ENCODE measurements at places on chromosomes 16 and 17.

GRCh38 chr16:55207693-55208428, 116.1 kb upstream of the IRX6 start:
- no peak for DNase-seq

- DNase-seq: no peak
These were observed 74.7 kb downstream of the RPA1 start for GRCh38 chr17:1904273-1905182.

DNA sequence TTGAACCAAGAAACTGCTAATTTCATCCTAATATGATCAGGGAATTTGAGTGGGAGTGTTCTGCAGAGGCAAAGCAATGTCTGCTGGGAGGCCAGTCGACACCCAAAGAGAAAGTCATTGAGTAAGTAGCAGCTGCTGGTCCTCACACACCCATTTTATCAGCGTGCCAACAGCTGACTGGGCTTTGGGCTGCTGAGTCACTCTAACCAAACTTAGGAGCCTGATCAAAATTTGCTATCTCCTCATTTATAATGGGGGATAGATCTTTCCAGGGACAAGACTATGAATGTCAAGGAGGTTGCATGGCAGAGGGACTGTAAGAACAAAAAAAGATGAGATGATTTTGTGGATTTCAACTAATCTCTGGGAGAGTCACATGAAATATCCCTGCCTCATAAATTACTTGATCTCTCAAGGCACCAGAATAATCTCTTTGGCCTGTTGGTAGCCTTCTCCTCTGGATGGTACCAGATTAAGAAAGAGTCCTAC, 32.9 kb downstream of the CPSF4L start:
- DNase-seq: no peak

- DNase-seq: no peak
These were observed 5.4 kb downstream of the MYO1C start for GRCh38 chr17:1486802-1487695.

Measured in cerebellar nuclear complex (tissue), 1 donor.